Fibroblast of the aortic adventitia (primary cell): ENCODE measurements at places on chromosomes 2 and 18. TPM values are rescaled to one million over a fixed set of nuclear protein-coding genes. Genes with fewer than 3 reads are reported as not detected.

GRCh38 chr2:148643421-148643820, 1.1 kb upstream of the EPC2 start:
- no peak for DNase-seq

- DNase-seq = no peak
These were observed 465.0 kb upstream of the SOX11 start for GRCh38 chr2:5227062-5227699.

DNA sequence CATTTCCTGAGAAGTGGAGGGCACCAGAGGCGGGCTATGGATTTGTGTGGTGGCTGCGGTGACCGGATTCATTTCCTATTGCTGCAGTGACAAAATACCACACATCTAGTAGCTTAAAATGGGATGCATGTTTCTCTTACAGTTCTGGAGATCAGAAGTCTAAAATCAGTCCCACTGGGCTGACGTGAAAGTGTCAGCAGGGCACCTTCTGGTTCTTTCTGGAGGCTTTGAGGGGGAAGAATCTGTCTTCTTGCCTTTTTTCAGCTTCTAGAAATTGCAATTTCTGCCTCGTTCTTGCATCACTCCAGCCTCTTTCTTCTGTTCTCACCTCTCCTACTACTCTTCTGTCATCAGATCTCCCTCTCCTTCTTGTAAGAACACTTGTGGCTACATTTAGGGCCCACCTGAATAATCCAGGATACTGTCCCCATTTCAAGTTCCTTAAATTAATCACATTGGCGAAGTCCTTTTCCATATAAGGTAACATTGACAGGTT, 111.2 kb downstream of the MARCHF4 start:
- no peak for DNase-seq

DNA sequence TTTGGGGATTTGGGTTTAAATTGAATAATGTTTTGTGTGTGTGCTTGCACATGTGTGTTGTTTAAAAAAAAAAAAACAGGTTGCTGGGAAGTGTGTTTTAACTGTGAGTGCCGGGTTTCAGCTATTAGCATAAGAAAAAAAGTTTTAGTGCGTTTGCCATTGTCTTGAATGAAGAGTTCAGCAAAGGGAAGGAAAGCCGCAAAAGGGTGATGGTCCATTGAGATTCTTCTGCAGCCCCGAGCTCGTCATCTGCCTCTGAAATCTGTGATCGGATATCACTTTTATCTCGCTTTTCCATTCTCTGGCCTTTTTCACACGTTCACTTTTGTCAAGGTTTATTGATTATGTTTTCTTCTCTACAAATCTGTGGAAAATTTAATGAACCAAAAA, 4.7 kb downstream of the GLI2 start:
- DNase-seq = no peak

GRCh38 chr2:237268004-237268708, 145.8 kb downstream of the COL6A3 start:
- peak; percentile 52 for DNase-seq

MC4R gene
- total RNA-seq = not detected in 2 replicates

PRKAG3 gene
- 0.18 and 0.41 TPM in 2 replicates for total RNA-seq

EFR3B gene
- 0.99 and 1.1 TPM in 2 replicates for total RNA-seq

TMEM169 gene
- 0.36 TPM in 1 of 2 replicates, not detected in the other for total RNA-seq
